ENCODE measurements at places on chromosomes 5 and 9. TPM values are rescaled to one million over a fixed set of nuclear protein-coding genes. Genes with fewer than 3 reads are reported as not detected.

Gene PCDHAC2
- 0.11 TPM for total RNA-seq

Gene TNC
- total RNA-seq: 2.7 TPM

Gene PCSK1
- 0.64 TPM for total RNA-seq

Gene SLC6A18
- total RNA-seq: not detected

Gene PCDHB13
- total RNA-seq: 0.81 TPM

GRCh38 chr5:149001162-149001561 lies 61.7 kb downstream of the SH3TC2 start:
- no peak for DNase-seq

DNA sequence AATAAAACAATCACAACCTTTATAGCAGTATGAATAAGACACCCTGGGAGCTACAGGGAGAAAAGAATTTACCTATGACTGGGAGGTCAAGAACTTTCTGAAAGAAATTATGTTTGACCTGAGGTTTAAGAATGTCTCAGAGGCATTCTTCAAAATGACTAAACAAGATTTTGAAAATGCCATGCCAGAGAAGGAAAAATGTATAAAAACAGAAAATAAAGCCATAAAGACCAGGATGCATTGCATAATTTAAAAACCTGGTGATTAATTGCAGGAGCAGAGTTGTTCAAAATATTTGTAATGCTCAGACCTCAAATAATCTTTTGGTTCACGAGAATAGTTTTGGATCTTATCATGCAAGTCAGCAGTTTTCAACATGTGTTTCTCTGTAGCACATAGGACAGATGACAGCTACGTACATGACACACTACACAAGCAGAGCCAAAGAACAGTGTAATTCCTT lies 954.7 kb upstream of the ARRDC3 start:
- no peak for DNase-seq

DNA sequence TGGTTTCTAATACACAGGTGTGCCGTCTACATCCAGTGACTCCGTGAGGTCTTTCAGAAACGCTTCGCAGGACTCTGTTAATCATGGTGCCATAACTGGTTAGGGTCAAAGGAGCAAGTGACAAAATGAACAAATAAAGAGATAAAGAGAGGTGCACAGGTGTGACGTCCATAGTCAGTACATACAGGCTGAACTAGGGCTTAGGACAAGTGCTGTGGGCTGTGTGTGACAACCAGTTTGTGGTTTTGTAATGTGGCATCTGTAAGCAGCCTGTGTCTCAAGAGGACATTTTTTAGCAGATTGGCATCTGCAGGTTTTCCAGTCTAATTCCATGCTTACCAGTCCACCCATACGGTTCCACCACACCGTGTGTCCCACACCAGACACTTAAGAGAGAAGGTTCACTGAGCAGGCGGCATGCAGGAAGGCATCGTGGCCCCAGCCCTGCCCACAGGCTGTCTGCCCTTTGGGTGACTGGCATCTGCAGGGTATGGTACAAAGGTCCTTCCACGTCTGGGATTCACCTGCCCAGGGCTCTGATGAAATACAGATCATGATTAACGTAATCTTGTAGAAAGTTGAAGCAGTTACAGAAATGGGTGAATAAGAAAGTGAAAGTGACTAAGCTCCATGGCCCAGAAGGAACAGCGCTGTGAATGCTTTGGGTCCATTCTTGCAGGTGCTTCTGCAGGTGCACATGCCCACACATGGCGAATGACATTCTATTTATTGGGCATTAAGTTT lies 26.9 kb downstream of the SRD5A1 start:
- no peak for DNase-seq

GRCh38 chr5:6379246-6379645 lies 899 bp upstream of the MED10 start:
- DNase-seq: no peak

- DNase-seq: no peak
Measured at GRCh38 chr5:110917161-110917875, 154.2 kb upstream of the TSLP start.

- DNase-seq: peak; percentile 56
Measured at GRCh38 chr5:157575381-157576020, at the start of gene ADAM19. Gene ADAM19 (minus strand): TSS chr5:157575775. CDS start chr5:157575696, 79 bp downstream.

DNA sequence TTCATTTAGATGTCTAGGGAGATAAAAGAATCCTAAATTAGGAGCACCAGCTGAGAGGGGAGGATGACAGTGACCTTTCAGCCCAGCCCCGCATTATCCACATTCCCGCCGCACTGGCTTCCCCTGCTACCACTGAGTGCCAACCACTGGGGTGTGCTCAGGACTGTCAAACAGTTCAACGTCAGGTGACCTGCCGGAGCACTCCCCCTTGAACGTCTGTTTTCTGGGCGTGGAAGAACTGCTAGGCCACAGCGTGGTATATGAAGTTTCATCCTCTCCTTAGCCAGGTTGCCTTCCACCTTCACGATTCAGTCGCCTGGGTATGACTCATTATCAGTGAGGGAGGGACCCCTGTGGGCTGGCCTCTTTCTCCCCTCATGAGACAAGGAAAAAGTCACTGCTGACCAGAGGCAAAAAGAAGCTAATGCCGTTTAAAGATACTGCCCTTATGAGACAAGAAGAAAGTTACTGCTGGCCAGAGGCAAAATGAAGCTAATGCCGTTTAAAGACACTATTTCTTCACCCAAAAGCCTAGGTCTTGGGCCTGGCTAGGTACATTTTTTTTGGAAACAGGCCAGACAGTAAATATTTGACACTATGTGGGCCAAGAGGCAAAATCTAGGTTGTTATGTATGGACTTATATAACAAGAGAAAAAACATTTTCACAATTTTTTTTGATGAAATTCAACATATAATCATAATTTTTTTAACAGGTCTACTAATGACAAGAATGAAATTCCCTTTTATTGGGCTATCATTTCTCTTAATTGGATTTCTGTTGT lies 4.6 kb downstream of the NMRK1 start:
- no peak for DNase-seq

- DNase-seq: no peak
Measured at GRCh38 chr5:83967417-83967816, 246.8 kb upstream of the HAPLN1 start.

GRCh38 chr9:37792122-37792521 lies 7.3 kb upstream of the EXOSC3 start:
- no peak for DNase-seq

GRCh38 chr9:15268782-15269181 lies 38.2 kb downstream of the TTC39B start:
- DNase-seq: no peak

DNA sequence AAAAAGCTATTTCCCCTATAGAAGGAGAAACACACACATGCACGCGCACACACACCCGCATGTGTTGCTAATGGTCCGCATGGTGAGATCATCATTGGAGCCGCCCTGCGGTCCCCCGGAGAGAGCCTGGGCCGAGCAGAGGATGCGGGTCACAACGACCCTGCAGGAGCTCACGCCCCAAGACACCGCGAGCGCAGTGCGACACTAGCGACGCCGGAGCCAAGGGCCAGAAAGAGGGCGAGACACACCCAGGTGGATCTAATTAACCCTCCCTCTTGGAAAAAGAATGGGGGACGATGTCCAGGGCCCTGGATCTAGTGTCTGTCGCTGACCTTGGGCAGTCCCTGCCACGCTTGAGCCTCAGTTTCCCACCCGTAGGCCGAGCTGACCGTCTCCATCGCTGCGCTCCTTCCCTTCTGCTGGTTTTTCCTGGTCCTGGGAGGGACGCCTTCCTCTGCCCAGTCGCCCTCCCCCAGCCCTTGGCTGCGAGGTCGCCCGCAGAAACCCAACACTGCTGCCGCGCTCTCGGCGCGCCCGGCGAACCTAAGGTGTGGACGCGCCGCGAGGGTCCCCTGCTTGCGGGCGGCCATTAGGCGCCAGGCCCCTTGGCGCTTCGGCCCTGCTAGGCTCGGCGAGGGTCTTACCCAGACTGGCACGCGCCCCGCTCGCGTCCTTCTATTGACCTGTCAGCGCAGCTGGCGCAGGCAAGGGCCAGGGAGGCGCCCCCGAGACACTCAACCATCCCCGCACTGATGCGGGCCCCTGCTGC lies 47.5 kb upstream of the RNF20 start:
- peak; percentile 66 for DNase-seq

DNA sequence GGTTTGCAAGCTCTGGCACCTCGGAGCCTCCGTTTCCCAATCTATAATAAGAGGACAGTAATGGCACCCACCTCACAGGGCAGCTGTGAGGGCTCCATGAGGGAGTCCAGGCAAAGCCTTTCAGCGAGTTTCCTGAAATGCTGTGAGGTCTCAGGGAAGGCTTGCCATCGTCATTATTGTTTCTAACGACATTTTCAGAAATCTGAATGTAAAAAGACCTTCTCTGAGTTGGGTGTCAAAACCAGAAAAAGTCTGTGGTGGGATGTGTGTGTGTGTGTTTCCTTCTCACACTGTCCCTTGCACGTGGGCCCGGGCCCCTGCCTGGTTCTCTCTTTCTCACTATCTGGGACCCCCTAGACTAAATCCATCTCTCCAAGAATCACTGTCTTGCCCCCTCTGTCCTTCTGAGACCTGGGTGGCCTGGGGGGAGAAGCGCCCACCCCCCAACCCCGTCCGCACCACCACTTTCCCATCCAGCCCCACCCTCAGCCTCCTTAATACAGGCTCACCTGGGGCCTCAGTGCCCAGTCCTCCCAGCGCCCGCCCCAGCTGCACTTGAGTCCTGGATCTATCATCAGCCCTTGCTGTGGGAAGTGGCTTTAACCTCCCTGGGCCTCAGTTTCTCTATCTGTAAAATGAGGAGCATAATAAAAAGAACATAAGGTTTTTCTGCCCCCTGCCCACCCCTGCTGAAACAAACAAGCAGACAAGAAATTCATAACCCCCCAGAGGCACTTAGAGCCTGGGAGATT lies 180.3 kb downstream of the C9orf50 start:
- no peak for DNase-seq

GRCh38 chr5:158246661-158247060 lies 387.7 kb upstream of the CLINT1 start:
- DNase-seq: no peak

- no peak for DNase-seq
Measured at GRCh38 chr5:8628521-8628920, 759.6 kb downstream of the MTRR start.

DNA sequence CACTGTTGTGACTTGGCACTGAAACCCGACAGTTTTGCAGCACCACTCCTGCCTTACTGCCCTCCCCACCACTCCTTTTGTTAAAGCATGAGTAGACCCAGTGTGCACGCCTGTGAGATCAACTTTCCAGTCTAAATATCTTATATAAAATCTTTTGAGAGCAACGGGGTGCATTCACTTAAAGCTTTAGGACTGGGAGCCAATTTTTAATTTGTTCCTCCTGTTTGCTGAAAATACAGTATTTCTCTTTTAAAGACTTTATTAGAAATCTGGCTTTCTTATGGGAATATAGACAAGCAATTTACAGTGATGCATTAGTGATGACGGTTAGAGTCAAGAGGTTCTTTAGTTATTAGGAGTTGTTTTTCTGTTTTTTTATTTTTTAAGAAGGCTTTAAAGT lies 397.5 kb downstream of the TMEM167A start:
- DNase-seq: no peak

GRCh38 chr9:121053544-121053943 lies 3.5 kb upstream of the C5 start:
- DNase-seq: no peak

GRCh38 chr5:167309941-167310517 lies 981.4 kb upstream of the WWC1 start:
- no peak for DNase-seq

GRCh38 chr5:138504799-138505198 lies 38.2 kb downstream of the ETF1 start:
- no peak for DNase-seq

GRCh38 chr9:126165755-126166154 lies 160.9 kb upstream of the MVB12B start:
- DNase-seq: no peak

GRCh38 chr5:98917433-98917832 lies 11.4 kb downstream of the CHD1 start:
- DNase-seq: no peak

DNA sequence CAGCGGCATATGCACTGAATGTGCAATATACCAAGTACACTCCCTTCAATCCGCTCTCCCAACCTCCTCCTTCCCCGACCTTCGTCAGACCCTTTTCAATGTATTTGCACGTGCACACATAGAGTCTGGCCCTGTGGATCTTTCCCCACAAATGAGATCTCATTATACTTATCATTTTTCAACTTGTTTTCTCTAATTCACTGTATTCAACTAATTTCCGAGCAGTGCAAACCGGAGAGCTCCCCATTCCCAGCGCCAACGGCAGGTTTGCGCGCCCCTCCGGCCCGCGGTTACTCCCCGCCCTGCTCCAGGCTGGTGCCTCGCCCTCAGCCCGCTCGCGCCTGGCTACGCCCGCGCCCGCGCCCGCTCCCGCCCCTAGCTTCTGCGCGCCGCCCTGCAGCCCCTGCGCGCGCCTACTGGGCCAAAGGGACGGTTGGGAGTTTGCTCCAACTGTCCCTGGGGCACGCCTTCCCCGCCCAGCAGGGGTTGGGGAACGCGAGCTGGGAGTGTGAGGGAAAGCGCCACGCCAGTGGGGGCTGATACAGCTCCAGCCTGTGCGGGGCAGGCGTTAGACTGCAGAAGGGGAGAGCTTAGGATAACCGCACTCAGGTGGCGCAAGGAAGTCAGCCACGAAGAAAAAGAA lies 3.3 kb upstream of the CDC20B start:
- DNase-seq: peak; percentile 27

DNA sequence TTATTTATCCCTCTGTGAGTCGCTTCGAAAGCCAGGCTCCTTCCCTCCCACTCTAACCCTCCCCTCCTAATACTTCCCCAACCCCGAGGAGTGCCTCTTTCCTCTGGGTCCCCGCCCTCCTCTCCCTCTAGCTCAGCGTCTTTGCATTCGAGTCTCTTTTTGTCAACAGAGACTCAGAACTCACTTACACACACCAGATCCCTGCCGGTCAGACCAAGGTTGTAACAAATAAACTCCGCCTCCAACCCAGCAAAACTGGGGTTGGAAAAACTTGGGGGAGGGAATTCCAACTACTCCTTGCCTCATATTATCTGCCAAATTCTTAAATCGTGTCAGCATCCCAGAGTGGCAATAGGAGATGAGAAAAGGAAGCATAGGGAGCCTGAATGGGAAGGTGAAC lies at the start of gene HTR1A:
Gene HTR1A, minus strand, starts transcription at position 167 of the 400 bp plus-strand sequence. CDS start 726 bp downstream, outside the sequence.
- DNase-seq: no peak

GRCh38 chr5:115351356-115352195 lies 55.1 kb upstream of the CCDC112 start:
- DNase-seq: no peak

GRCh38 chr9:135490166-135490870 lies 10.2 kb upstream of the MRPS2 start:
- no peak for DNase-seq

DNA sequence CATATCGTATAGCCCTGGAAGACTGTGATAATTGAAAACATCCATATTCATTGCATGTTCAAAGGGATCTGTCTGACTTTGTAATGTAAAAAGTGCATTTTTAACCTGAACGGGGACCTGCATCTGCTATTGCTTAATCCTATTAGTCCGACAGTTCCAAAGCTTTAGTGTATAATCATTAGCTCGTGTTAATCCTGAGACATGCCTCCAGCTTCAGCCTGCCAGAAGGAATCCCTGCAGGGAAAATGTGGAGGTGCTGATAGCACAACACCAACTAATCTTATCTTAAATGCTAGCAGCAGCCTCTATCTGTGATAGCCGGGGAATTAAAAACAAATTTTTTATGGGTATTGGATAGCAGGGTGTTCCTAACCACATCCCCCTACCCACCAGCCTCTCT lies 495.2 kb downstream of the TLE4 start:
- no peak for DNase-seq

Measured in psoas muscle (tissue), 8 donors.